ENCODE measurements at places on chromosomes 1 and 21.
A peak's percentile ranks its signal among the peaks of the same experiment; 100 is the strongest.

DNA sequence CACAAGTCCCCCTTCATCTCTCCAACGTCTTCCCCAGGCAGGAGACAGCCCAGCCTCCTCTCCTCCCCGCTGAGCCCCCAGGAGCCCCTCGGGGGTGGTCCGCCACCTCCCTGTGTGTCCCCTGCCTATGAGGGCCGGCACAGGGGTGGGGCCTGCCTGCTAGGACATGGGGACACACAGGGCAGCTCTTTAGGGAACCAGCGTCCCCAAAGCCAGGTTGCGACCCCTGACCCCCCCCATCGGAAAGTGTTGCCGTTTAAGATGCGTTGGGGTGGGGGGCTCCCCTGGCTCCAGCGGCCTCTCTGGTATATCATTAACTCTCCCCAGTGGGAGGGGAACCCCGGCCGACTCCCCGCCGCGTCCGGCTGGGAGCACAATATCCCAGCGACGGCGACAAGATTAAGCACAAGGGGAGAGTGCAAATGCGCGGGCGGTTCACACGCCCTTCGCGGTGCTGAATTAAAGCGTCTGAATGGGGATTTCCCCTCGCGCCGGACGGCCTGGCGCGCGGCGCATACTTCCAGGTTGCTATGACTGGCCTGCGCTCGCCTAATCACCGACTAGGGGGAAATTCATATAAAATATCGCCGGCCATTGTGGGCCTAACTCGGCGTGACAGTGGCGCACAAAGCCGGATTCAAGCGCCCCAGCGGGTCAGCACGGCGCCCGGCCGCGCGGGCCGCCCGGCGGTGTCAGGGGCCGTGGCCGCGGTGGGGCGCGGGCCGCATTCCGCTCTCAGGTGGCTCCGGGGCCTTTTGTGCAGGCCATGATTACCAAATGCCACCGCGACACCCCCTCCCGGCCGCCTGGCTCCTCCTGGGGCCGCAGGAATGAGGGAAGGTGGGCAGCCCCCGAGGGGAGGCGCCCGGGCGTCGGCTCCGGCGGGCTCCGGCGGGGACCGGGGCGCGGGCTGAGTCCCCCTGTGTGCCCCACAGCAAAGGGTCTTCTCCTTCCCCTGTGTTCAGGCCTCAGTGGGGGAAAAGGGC lies 30.9 kb downstream of the WNT3A start:
- peak; percentile 36 for DNase-seq

DNA sequence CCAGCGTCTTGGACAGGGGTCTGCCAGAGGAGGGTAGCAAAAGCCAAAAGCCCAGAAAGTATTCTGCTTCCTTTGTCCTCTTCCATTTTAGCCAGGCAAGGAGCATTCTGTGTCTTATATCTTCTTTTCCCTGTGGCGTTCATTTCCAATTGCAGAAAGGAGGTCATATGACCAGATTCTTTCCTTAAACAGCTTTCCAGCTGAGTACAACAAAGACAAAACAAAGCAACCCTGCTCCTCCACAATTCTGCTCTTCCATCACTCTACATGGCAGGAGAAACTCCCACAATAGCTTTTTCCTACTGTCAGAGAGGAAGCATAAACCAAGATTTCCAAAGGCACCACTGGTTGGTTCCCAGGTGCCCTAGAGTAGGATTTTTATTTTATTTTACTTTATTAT lies 19.7 kb downstream of the ENSA start:
- no peak for DNase-seq

DNA sequence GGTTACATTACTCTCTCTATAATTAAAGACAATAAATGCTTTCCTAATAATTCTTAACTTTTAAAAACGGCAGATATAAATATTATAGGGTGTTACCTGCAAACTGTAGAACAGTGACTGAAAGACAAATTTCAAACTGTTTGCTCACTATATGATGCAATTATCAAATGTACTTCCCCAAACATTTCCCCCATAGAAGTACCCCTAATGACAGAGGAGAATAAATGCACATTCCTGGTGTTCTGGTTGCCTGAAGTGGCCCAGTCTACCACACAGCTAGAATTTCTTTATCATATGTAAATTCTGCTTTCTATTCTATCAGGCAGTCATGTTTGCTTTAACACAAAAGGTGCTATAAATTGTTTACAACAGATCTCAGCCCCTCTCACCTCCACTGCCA lies 70.4 kb downstream of the VAV3 start:
- no peak for DNase-seq

DNA sequence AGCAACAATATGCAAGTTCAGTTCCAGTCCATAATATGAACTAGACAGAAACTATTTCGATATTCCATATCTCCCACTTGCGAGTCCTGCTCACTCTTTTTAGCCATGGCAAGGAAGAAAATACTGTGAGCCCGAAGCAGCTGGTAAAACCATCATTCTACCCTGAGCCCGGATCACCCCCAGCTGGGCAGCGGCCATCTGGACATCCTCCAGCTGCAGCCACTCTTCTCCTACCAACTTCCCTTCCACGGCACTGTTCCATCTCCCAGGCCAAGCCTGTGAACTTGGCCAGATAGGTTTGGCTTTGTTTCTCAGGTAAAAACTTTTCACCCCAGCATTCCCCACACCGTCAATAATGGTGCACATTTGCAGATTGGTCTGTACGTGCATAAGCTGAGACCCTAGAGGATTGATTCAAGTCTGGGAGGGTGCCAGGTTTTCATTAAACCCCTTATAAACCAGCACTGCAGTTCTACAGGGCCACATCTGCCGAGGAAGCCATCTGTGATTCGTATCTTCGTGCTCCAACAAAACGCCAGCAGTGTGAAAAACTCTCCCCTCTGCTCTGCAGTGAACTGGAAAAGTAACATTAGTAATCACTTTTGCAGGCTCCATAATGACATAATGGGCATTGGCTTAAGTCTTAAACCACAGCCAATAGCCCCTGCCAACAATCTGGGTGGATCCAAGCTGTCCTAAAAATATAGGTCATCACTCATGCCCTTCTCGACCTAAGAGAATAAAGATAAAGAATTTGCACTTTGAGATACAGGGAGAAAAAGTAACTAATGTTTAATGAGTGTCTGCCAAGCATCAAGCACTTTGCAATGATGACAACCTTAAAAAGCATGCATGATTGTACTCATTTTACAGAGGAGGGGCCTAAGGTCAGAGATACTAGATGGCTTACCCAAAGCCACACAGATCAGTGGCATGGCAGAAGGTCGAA lies 205.1 kb downstream of the PLPP3 start:
- no peak for DNase-seq

GRCh38 chr1:110224240-110224995 lies 14.3 kb downstream of the KCNC4 start:
- no peak for DNase-seq

- no peak for DNase-seq
Measured at GRCh38 chr1:234724516-234725176, 114.7 kb upstream of the IRF2BP2 start.

- no peak for DNase-seq
Measured at GRCh38 chr1:208278638-208279037, 34.5 kb upstream of the PLXNA2 start.

GRCh38 chr1:182446033-182446669 lies 3.8 kb upstream of the RGSL1 start:
- DNase-seq: no peak

DNA sequence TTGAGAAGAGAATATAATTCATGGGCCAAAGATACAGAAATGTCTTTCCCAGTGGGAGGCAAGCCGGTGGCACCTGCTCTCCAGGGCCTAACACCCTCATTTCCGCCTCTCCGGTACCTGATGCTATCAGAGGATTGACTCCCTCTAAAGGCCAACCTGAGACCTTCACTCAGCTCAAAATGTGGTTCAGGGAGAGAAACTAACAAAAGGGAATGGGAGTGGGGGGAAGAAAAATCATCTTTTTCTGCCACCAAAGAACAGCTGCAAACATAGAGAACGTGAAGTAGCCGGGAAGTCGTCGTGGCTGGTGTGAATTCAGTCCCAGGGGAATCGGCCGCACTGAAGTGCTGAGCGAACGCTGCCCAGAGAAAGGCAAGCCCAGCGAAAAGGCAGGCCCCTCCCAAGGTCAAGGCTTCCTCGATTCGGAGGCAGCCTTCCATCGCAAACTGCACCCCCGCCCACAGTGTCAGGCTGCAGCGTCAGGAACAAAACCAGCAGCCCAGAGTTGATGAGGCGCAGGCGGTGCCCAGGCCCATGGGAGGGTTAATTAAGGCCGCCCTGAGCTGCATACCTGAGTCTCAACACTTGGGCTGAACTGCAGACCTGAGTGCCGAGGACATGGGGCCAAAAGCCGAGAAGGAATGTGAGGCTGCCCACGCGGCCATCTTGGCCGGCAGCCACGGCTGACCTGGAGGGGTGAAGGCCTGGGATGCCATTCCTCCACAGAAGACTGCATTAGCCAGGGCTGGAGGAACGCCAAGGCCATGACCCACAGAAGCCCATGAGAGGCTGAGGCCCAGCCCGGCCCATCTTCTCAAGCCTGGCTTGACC lies 160.2 kb downstream of the PSMG1 start:
- no peak for DNase-seq

DNA sequence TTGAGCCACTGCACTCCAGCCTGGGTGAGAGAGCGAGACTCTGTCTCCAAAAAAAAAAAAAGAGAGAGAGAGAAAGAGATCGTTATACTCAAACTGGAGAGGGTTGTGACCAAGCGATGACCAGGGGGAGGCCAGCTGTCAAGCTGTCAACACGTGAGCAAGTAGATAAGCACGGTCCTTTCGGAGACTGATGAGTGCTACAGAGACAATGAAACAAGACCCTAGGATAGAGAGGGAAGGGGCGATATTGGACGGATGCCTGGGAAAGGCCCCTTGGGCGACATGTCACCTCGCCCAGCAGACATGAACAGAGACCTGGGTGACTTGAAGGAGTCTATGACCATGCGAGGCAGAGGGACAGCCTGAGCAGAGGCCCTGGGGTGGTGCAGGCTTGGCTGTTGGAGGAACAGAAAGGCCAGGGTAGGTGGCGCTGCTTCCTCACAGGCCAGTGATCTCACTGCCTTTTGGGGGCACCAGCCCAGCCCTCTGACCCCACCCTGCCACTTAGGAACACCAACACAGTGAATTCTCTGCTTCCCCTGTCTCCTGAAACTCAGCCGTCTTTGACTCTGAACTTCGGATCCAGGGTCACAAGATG lies 100.8 kb upstream of the IFFO2 start:
- no peak for DNase-seq

All from stimulated activated CD4-positive, alpha-beta T cell treated with anti-CD3 and anti-CD28 coated beads, Interleukin-15, amount 100 ng/mL, for 48 hours (primary cell).